ENCODE measurements at places on chromosomes 6 and 20.

DNA sequence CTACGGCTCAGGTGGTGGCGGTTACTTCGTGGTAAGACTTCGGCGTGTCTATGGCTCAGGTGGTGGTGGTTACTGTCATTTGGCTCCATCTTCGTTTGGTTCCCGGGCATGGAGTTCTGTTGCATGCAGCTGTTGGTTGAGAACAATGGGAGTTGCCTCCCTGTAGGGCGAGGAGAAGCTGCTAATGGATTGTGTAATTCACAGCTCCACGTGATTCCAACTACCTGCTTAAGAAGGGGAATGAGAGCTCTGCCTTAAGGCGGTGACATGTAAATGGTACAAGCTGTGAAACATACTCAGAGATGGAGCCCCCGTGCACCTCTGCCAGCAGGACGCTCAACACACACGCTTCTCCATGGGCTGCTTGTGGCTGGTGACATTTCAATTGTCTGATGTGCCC lies 12.4 kb upstream of the DACT2 start:
- DNase-seq = no peak

- no peak for DNase-seq
These were observed 93.0 kb upstream of the HDAC2 start for GRCh38 chr6:114063956-114064355.

- no peak for DNase-seq
These were observed 36.9 kb downstream of the CBFA2T2 start for GRCh38 chr20:33526769-33527168.

GRCh38 chr6:16126861-16127260 lies 2.0 kb upstream of the MYLIP start:
- no peak for DNase-seq

GRCh38 chr6:7114744-7115458 lies 7.1 kb downstream of the RREB1 start:
- DNase-seq = no peak

- DNase-seq = no peak
These were observed 796 bp upstream of the RREB1 start for GRCh38 chr6:7106752-7107577.

DNA sequence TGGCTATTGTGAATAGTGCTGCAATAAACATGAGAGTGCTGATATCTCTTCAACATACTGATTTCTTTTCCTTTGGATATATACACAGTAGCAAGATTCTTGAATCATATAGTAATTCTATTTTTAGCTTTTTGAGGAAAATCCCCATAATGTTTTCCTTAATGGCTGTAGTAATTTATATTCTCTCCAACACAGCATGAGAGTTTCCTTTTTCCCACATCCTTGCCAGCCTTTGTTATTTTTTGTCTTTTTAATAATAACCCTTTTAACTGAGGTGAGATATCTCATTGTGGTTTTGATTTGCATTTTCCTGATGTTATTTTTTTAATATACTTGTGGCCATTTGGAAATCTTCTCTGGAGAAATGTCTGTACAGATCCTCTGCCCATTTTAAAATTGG lies 132.6 kb downstream of the PRL start:
- DNase-seq = no peak

DNA sequence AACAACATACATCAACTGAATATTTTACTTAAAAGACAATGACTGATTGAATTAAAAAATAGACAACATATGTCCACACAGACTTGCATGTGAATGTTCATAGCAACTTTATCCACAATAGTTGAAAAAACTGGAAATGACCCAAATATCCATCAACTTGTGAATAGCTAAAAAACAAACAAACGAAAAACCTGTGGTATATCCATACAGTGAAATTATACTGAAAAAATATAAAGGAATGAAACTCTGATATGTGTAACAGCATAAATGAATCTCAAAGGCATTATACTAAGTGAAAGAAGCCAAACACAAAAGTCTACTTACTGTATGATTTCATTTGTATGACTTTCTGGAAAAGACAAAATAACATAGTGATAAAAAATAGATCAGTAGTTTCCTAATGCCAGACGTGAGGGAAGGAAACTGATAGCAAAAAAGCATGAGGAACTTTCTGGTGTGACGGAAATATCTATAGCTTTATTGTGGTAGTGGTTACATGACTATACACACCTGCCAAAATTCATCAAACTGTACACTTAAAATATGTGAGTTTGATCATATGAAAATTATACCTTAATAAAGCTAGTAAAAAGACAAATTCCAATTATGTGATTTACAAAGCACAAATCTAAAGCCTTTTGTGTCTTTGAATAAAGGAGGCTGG lies 123.2 kb downstream of the BACH2 start:
- no peak for DNase-seq
